ENCODE measurements at places on chromosomes 13 and 19.

DNA sequence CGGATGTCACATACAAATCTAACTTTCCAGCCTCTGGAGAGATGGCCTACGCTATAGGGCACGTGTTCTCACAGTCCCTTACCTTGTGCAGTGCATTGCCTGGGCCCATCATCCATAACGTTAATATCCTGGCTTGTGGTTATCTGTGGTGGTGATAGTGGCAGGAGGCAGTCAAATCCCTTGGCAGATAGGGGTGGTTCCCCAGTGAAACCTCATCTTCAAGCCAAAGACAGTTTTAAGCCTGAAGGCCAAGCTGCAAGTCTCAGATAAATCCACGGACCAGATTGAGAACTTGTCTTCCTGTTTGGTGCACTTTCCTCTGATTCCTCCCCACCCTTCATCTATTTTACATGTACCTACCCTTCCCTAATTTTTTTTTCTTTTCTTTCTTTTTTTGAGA lies 4.3 kb upstream of the FBXO17 start:
- no peak for DNase-seq

GRCh38 chr19:39845933-39846677 lies at the start of gene FBL:
Gene FBL, minus strand, starts transcription at chr19:39846379. Its CDS starts 79 bp downstream, at chr19:39846300.
- DNase-seq, result peak; percentile 90

DNA sequence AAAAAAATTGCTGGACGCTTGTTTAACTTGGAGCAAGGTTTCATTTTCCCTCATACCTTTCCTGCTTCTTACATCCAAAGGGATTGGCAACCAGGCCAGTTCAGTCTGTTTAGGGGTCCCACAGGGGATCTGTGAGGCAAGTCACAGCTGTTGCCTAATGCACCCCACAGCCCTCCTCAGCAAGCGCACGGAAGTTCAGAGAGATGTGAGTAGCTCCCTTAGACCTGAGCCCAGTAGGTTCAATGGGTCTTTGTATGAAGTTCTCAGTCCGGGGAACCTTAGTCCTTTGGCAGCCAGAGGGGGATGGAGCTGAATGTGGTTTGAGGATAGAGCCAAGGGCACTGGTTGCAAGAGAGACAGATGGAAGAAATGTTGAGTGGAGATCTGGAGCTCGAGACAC lies 13.0 kb downstream of the SAMD4B start:
- DNase-seq, result no peak

DNA sequence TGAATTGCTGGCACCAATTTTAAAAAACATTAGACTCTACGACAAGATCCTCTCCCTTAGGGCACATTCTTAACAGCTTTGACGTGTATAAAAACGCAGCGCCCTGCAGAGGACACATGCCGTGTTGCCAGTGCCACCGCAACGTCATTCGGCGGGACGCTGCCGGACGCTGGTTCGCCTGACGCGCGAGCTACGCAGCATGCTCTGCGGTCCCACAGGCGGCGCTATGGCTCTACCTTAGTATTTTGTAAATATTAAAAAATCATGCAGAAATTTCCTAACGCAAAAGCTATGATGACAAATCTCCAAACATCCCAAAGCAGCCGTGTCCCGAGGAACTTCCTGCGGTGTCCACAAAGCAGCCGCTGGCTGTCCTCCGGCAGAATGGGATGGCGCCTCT lies 4.2 kb upstream of the ADPRHL1 start:
- no peak for DNase-seq

DNA sequence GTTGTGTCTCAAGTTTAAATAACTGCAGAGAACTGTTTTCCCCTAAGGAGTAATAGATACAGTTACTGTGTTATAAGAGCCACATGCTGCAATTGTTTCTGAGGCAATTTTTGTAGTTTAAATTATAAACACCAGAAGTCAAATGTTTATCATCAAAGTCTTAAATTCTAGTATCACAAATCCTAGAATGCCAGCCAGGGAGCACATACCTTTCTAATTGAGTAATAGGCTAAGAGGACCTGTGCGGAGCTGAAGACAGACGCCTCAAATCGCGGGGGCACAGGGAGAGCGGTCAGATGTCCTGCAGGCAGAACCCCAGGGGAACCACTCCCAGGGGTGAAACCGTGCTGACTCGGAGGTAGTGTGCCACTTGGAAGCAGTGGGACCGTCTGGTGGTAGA lies 65.2 kb upstream of the TNFRSF19 start:
- peak; percentile 79 for DNase-seq

DNA sequence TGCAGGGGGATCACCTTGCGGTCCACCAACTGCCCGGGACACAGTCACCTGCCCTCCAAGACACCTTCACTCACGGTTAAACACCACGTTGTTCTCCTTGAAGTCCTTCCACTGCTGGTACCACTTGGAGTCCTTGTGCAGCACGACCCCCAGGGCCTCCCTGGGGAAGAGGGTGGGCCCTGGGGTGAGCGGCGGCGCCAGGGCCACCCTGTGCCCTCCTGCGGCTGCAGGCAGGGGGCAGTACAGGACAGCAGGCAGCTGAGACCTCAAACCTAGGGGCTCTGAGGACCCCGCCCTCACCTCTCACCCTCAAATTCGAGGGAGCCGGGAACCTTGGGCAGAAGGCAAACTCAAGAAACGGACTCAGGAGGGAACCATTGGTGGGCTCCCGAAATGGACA lies 7.5 kb upstream of the CTXN1 start:
- no peak for DNase-seq

DNA sequence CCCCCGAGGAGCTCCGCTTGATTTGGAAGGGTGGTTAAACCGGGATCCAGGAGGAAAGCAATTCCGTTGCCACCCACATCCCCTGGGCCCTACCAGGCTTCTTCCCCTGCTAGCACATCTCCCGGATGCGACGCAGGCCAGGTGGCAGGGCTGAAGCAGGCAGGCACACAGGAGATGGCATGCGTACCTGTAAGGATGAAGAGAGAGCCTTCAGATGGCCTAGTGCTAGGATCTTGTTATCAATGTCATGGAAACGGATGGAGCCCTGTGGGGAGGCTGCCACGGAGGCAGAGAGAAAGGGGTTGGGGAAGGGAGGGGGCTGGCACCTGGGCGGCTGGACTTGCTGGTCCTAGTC lies 8.5 kb upstream of the SOX1 start:
- no peak for DNase-seq

DNA sequence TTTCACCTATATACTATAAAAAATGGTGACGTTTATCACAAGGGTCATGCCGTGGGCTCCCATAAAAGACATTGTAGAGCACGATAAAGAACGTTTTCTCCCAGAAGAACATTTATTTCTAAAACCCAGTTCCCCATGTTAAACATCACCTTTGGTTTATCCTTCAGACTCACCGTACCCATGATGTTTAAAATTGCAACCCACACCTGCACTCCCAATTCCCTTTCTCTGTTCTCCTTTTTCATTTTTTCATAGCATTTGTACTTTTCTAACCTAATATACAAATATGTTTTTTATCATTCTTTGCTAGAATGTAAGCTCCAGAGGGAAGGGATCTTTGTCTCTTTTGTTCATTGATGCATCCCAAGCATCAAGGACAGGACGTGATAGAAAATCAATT lies 2.0 kb downstream of the RCBTB2 start:
- no peak for DNase-seq

DNA sequence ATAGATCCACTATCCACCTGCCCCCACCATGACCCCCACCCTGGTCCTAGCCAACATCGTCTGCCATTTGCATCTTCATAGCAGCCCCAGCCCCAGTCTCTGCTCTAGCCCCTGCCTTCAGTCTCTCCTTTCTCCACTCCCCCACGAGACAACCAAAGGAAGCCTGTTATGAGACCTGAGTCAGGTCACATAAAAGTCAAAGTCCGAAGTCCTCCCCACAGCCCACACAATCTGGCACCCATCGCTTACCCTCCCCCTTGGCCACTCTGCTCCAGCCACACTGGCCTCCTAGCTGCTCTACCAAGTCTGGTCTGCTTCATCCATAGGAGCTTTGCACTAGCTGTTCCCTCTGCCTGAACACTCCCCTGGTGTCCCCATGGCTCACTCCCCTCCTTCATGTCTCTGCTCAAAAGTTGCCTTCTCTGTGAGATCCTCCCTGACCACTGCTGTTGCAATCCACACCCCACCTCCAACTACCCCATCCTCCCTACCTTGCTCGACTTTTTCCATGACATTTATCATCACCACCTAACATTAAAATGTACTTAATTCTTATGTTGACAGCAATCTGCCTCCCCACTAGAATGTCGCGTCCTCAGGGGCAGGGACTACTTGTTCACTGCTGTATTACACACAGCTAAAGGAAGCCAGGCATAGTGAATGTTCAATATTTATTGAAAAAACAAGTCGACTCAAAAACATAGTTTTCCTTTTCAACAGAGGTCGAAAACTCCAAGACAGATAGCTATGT lies 1.2 kb upstream of the PLEKHG2 start:
- DNase-seq, result peak; percentile 76

DNA sequence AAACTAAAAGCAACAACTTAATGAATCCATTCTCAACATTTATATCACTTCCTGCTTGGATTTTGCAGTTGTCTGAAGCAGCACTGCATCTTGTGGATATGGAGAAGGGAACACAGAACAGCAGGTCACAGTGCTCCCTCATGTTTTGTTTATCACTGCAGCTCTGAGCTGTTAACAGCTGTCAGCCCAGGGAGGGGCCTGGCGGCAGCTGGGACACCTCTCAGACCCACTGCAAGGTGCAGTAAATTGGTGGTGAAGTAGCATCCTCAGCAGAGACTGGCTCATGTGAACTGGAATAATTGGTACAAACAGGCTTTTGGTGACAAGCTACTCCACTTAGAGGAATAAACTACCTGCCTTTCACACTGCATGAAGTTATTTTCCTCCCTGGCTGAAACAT lies 170.4 kb downstream of the LIG4 start:
- no peak for DNase-seq

GRCh38 chr13:60453490-60453889 lies 56.5 kb downstream of the TDRD3 start:
- no peak for DNase-seq

DNA sequence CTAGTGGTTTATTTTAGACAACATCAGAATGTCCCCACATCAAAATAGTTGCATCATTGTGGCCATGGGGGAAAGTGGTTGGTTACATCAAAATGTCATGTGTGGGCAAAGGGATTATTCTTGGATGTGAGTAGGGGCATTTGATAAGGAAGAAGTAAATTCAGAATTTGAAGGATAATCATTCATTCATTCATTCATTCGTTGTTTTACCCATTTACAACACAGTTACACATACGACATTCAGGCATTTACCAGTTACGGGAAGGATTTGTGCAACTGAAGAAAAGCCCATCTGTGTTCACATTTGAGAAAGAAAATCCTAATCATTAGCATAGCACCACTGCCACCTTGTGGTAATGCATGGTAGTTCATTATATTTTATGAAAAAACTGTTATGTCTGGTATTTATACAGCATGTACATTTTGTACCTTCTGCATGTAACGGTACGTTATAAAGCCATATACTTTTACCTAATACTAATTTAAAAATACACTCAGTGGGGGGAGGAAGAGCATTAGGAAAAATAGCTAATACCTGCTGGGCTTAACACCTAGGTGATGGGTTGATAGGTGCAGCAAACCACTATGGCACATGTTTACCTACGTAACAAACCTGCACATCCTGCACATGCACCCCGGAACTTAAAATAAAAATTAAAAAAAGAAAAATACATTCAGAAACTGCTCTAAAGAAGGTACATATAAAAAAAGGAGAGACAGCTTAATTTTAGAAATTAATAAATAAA lies 62.1 kb downstream of the DGKH start:
- DNase-seq, result peak; percentile 88

GRCh38 chr19:35278578-35279284 lies 3.6 kb upstream of the HAMP start:
- DNase-seq, result no peak

DNA sequence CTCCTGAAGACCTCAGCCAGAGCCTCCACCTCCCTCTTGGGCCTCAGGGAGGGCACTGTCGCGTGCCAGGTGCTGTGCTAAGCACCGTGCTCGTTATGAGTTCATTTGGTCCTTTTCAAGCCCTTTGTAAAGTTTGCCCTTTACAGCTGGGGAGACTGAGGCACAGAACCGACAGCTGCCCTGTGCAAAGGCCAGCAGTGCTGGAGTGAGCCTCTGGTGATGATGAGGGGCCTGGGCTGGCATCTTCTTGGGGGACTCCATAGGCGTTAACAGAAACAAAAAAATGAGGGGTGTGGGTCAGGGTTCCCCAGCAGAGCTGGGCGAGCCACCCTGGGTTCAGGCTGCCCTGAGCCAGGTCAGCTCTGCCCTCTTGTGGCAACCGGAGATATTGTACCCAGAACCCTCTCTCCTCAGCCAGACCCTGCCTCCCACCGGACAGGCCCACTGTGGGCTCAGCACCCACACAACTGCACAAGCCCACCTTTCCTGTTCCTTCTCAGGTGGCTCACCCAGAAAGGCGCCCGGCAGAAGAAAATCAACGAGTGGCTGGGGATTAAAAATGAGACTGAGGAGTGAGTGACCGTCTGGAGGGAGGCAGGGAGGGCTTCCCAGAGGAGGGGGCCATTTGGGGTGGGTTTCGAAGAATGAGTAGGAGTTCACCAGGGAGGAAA lies 5.5 kb upstream of the IFI30 start:
- DNase-seq, result peak; percentile 39

- no peak for DNase-seq
Measured at GRCh38 chr13:36163286-36163685, 32.1 kb upstream of the DCLK1 start.

- DNase-seq, result no peak
Measured at GRCh38 chr19:39405958-39406655, 540 bp upstream of the ZFP36 start.

DNA sequence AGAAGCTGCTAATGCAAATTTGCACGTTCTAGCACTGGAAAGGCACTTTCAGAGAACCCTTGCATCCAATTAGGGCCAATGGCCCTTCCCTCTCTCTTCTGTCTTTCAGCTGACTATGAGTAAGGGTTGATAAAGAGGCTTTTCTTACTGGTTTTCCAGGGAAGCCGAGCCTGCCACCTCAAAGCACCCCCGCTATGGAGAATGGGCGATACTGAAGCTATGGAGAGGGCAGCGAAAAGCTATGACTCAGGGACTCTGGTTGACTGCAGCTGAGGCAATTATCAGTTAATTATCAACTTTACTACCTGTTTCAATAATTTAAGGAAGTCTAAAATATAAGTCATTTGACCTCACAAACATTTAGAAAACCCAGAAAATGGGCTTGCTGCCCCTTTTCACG lies 115.8 kb downstream of the TRPC4 start:
- DNase-seq, result no peak

DNA sequence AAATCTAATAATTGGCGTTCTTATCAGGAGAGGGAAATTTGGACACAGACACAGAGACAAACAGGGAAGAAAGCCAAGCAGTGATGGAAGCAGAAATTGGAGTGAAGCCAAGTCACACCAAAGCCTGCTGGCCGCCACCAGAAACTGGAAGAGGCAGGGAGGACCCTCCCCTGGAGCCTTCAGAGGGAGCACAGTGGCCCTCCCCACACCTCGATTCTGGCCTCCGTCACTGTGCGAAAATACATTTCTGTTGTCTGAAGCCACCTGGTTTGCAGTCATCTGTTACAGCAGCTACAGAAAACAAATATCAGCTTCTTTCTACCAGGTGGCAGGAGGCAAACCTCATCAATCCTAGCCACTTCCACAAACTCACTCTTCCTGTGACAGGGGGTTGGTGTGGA lies 8.3 kb upstream of the TLE6 start:
- DNase-seq, result peak; percentile 79

GRCh38 chr19:28126135-28126898 lies 1086.6 kb downstream of the UQCRFS1 start:
- no peak for DNase-seq

- no peak for DNase-seq
Measured at GRCh38 chr19:29376855-29377354, 148.9 kb upstream of the VSTM2B start.

GRCh38 chr13:47004027-47004426 lies 107.2 kb upstream of the HTR2A start:
- peak; percentile 12 for DNase-seq

Measured in fibroblast of villous mesenchyme (primary cell).